Stimulated activated CD4-positive, alpha-beta T cell treated with anti-CD3 and anti-CD28 coated beads, Interleukin-15, amount 100 ng/mL, for 48 hours (primary cell): ENCODE measurements at places on chromosomes 5 and 9.

GRCh38 chr5:12332480-12332879, 428.2 kb upstream of the CTNND2 start:
- DNase-seq = no peak

GRCh38 chr9:117304549-117304948, 110.3 kb downstream of the ASTN2 start:
- no peak for DNase-seq

DNA sequence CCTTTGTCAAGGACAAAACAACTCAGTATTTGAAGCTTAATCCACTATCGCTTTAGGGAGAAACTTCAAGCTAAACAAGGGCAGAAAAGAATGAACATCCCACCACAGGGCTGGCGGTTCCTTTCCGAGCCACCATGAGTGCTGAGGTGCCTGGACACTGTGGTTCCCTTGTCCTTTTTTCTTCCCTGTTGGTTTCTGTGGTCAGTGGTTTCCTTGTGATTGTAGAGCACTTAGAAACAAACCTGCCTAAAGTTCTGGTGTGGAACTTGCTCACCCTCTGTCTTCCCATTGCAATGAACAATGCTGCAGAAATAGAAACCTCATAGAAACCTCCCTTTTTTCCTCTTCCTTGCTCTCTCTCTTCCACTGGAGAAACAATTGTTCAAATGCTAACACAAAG, 79.3 kb upstream of the TBC1D2 start:
- DNase-seq = no peak

DNA sequence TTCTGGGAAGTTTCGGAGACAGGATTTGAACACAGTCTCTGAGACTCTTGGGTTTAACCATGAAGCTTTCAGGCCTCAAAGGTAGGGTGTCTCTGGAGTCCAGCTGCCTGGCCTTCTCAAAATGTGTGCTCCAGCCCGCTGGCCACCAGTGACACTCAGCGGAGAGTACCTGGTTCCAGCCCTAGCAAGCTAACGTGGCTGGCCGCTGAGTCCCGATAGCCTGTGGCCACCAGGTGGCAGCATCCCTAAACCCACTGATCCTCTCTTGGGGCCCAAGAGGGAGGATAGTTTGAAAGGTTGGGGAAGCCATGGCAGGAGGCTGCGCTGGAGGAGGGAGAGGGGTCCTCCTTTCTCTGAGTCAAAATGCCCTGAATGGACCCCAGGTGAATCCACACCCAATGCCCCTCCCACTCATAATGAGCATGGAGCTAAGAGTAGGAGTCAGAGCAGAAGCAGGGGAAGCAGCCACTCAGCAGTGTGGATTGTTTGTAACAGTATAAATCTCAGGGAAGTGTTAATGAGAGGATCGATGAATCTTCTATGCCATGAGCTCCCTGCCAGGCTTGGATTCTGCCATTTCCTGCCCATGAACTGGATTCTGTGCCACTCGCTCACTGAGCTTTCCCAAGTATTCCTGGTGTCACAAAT, 5.4 kb upstream of the TIFAB start:
- peak; percentile 45 for DNase-seq

DNA sequence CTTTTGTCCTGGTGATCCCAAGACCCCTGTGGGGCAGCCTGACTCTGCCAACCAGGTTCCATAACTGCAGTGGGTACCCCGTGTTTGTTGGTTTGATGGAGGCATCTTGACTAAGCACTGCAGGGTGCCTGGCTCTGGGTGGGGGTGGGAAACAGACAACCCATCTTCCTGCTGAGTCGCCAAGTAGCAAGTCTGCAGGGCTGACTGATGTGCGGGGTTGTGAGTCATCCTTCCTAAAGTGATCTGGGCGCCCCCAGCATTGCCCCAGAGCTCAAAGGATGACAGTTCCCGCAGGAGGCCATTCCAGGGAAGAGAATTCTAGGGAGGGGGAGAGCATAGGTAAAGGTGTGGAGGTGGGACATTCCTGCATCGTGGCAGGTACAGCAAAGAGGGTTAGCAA, 23.5 kb downstream of the DAB2IP start:
- no peak for DNase-seq

DNA sequence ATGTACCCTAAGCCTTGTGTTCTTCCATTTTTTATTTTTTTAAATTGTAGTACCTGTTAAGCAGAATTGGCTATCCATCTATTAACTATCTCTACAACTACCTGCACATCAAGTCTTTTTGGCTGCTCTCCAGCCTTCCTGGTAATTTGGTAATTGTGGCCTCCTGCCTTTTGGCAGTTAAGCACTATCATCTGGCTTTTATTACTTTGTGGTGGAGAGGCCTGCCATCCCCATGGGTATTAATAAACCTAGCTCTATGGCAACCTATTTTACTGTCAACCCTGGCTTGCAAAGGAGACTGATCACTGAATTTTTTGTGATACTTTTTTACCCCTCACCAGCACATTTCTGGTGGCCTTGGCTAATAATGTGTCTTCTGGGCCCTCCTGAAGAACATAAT, 20.5 kb downstream of the SELENOP start:
- DNase-seq = no peak

DNA sequence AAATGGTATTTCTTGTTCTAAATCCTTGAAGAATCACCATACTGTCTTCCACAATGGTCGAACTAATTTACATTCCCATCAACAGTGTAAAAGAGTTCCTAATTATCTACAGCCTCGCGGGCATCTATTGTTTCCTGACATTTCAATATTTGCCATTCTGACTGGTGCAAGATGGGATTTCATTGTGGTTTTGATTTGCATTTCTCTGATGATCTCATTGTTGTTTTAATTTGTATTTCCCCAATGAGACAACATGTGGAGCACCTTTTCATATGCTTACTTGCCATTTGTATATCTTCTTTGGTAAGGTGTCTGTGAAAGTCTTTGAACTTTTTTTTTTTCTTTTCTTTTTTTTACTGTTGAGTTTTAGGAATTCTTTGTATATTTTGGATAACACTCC, 473.6 kb downstream of the KCTD16 start:
- no peak for DNase-seq

GRCh38 chr9:82488313-82489200, 500.0 kb downstream of the SPATA31D1 start:
- no peak for DNase-seq
